ENCODE measurements at places on chromosomes 2 and 18. TPM values are rescaled to one million over a fixed set of nuclear protein-coding genes. Genes with fewer than 3 reads are reported as not detected.

The ACVR1C gene
- 0.03 TPM for polyA plus RNA-seq

The SGO2 gene
- polyA plus RNA-seq: 2.8 TPM

The HSBP1L1 gene
- 7.4 TPM for polyA plus RNA-seq

DNA sequence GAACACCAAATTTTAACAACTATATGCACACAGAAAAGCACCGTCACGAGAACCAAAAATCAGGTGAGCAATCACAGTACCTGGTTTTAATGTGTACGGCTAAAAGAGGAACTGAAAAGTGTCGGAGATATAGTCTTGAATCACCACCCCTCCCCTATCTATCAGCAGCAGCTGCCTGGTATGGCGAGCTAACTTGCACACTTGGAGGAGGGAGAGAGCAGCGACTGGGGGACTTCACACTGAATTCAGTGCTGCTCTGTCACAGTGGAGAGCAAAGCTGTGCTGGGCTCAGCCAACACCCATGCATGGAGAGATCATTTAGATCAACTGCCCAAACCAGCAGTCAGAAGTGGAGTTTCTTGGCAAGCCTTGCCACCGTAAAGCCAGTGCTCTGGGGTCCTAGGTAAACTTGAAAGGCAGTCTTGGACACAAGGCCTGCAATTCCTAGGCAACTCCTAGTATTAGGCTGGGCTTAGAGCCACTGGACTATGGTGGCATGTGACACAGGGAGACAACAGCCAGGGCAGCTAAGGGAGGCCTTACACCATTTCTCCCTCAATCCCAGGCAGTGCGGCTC lies 89.2 kb upstream of the CD226 start:
- DNase-seq: no peak

GRCh38 chr2:171513719-171514160 lies 8.5 kb upstream of the CYBRD1 start:
- no peak for DNase-seq

DNA sequence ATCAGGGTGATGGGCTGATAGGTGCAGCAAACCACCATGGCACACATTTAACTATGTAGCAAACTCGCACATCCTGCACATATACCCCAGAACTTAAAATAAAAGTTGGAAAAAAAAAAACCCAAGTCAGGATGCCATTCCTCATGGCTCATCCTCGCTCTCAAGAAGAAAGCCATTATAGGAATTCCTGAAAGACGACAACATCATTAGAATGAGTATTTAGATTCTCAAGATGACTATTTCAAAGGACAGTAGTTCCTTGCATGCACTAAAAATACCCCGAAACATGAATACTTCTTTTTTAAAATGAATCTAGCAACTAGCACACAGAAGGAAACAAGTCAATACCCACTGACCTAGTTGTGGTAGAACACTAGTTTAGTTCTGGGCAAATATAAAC lies 285.8 kb upstream of the REV1 start:
- DNase-seq: no peak

DNA sequence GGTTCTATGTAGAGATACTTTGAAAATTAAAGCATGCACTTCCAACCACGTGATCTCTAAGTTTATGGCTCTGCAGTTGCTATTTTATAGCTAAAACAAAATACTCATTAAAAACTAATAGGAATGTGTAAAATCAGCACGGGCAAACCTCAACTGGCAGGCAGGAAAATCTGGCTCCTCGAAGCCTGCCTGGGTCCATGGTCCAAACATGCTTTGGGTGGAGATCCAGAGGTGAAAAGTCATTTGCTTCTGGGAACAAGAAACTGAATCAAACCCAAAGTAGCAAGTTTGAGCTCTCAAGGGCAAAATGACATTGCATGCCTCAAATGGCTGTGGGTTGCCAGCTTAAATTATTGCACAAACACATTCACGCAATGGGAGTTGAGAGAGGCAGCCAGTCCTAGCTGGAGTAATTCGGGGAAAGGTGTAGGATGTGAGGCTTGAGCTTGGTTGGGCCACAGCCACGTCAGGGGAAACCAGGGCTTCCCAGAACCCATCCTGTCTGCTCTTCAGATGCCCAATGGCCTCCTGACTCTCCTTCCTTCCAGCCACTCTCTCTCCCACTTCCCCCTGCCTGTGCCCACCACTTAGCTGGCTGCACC lies 75.2 kb upstream of the LCLAT1 start:
- DNase-seq: no peak

- DNase-seq: peak; percentile 49
These were observed 10.4 kb downstream of the TBR1 start for GRCh38 chr2:161426455-161426921.

DNA sequence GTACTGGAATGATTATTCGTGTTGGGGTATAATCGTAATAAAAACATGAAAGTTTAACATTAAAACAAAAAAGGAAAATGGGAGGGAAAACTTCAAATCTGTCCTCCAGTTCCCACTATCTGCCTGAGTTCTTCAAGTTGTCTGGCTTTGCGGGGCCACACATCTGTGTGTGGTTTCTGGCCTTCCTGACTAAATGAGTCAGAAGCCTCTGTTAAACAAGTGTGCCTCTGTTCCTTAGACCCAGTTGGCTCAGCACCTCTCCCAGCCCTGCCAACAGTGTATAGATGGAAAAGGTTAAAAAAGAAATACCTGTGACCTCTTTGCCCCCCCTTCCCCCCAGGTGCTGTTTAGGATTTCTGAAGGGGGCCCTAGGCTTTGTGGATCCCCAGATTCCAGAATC lies 30.2 kb downstream of the XDH start:
- DNase-seq: no peak

DNA sequence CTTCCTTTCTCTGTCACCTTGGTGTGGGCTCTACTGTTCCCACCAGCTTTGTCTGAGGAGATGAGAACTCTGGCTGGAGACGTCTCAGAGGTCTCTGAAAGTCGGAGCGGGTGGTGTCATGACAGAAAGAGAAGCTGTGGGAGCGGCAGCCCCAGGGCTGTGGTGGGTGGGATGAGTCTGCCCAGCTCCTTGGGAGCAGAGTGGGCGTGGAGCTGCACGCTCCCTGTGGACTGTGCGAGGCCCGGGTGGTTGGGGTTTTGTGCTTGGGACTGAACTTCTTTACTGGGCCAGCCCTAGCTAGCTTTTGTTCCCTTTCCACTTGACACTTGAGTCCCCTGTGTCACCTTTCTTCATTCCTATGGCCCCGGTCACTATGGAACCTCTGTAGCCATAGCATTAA lies 10.4 kb downstream of the TOGARAM2 start:
- no peak for DNase-seq

GRCh38 chr2:148887350-148888002 lies 12.4 kb downstream of the KIF5C start:
- no peak for DNase-seq

DNA sequence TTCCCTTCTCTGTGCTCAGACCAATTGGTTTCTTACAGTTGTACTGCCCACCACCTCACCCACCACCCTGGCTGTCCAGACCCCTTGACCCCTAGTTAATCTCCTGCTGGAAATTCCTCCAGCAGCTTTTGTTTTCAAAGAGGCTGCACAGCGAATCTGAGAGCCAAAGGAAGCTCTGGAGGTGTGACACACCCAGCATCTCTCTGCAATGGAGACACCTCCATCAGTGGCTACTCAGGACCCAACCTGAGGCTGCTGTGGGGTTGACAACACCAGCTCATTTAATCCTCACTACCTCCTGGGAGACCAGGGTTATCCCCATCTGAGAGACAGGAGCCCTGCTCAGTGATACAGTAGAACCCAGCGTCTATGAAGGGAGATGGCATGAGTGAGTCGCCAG lies 86.4 kb downstream of the BIN1 start:
- DNase-seq: no peak

DNA sequence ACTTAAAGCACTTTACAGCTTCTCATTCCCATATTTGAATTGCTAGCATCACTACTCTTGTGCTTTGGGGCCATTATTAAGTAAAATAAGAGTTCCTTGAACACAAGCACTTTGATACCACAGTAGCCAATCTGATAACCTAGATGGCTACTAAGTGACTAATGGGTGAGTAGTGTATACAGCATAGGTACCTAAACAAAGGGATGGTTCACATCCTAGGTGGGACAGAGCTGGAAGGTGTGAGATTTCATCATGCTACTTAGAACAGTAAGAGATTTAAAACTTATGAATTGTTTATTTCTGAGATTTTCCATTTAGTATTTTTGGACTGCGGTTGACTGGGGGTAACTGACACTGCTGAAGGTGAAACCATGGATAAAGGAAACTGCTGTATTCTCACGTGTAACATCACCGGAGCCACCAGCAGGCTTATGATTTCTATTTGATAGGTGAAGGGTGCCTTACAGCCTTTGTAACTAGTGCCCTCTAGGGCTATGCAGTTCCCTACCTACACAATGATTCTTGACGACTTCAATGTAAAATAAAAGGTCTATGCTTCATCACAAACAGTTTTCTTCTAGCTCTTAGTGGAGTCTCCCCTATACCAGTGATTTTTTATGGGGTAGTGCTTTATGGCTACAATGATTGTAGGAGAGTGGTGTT lies 22.1 kb upstream of the CRIM1 start:
- DNase-seq: no peak

- DNase-seq: no peak
These were observed 465.1 kb upstream of the HNRNPA3 start for GRCh38 chr2:176747506-176747905.

DNA sequence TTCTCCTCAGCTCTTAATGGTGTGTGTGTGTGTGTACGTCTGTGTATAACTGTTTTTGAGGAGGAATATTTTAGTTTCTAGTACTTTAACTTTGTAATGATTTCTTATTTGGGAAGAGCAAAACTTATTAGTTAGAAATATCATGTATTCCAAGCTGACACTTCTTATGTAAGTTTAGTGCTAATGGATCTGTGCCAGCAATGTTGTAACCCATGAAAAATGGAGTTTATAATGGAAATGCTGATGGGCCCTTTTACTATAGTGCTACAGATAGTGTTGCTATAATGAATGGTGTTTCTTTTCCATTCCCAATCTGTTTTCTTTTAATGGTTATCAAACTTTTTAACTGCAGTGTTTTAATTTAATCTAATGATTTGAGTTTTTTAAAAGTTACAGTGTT lies 49.8 kb upstream of the OTX1 start:
- no peak for DNase-seq

DNA sequence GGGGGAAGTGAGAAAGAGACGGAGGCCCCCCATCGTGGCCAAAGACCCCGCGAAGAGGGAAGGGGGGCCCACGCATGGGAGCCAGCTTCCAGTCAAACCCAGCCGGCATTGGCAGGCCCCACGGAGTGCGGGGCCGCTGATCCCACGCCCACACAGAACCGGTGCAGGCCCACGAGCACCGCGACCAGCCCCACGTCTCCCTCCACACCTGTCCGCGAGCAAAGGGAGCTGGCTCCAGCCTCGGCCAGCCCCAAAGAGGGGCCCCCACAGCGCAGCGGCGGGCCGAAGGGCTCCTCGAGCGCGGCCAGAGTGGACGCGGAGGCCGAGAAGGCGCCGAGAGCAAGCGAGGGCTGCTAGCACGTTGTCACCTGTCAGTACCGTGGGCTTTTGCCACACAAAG lies 125.0 kb upstream of the TWIST2 start:
- DNase-seq: no peak

DNA sequence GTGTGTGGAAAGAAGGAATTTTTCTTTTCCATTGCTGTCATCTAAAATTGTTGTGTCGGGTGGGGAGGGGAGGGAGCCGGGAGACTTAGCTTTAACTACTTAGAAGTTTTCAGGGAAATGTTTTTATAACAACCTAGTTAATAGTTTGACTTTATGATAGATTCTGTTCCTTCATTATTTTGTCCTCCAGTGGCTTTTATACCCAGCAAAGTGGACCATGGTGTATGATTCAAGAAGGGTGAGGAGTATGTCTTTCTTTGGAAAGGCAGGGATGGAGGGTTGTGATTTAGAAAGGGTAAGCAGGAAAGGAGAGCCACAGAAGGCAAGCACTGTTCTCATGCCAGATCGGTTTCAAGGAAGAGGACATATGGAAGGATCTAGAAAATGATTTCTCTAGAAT lies 261.8 kb downstream of the NEDD4L start:
- no peak for DNase-seq

DNA sequence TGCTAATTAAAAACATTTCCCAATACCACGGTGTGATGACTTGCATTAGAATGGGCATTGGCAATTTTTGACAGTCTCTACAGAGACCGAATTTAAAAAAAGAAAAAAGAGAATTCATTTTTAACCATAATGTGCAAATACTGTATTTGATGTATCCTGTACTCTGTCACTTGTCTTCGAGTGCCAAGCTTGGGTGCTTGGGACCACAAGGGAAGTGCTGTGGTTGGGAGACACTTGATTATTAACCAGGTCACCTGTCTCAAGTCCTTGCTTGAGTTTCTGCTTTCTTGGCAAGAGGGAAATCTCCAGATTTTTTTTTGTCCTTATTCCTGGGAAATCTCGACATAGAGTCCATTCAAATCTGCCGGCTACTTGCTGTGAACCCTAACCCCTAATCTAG lies 209.0 kb downstream of the MC4R start:
- no peak for DNase-seq

DNA sequence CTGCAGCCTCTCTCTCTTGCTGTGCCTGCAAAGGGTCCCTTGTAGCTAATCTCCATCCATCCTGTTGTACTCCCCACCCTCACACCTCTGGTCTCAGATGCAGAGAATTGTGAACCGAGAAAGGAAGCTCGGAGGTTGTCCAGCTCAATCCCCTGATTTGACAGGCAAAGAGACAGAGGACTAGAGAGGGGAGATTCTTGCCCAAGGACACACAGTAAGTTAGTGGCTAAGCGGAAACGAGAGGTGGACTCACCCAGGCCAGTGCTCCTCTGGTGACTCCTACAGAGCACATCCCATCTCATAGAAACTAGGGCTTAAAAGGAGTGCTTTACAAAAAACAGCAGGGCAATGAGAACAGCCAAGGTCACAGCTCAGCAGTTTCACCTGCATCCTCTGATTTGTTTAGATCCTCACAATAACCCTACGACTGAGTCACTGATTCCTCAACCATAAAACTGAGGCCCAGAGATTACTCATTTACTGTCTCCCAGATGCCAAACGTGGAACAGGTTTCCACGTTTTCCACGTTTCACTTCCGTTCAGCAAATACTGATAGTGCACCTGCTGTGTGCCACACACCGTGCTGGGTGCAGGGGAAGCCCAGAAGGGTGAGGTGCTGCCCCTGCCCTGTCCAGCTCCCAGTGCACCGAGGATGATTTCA lies 22.1 kb downstream of the EHD3 start:
- DNase-seq: no peak

DNA sequence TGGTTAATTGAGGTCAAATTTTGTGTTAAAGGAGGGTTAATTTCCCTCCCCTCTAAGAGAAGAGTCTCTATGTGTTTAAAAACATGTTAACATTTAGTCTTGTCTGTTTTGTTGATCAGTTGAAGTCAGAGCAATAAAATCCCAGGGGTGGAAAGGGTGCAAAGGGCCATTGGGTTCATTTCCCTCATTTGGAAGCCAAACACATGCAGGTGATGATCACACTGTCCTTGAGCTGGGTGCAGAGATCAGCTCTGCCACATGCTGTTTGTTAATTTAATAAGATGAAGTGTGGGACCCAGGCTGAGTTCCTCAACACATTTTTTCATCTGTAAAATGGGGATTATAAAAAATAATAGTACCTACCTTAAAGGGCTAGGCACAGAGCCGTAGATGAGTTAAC lies 260.9 kb downstream of the LPIN1 start:
- DNase-seq: no peak

DNA sequence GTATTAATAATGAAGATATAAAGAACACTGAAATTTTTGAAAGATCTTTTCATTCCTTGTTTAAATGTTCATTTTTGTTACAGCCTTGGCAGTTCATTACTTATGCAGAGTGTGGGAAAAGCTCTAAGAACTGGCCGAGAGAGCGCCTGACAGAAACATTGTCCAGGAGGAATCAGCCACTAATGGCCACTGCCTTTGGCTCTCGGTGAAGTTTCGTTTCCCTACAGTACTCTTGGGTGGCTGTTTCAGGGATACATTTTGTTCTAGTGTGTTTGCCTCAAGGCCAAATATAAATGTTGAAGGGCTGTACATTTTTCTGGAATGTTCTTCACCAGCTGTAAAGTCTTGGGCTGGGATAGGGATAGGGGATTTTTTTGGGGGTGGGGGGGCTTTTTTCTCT lies 10.7 kb downstream of the SPTBN1 start:
- DNase-seq: no peak

Measured in SK-N-SH (cell line).